ENCODE measurements at places on chromosomes 3 and 15.

- DNase-seq: no peak
Measured at GRCh38 chr3:120801484-120801883, 58.9 kb downstream of the GTF2E1 start.

- DNase-seq: no peak
Measured at GRCh38 chr15:101342056-101342455, 47.0 kb upstream of the SNRPA1 start.

DNA sequence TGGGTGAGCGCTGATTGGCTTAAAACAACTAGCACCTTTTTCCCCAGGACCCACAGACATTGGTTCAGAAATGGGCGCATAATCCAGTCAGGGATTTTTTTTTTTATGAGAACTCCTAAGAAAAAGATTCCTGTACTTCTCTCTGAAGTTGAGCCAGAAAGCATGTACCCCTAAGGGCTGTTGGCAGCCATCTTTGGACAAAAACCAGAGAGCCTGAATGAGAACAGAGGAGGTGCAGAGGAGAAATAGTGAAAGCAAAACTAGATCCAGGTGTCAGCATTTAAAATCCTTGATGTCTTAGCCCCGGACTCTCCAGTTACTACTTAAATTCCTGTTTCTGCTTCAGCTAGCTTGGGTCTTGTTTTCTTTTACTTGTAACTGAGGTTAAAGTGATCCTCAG lies 1.9 kb upstream of the SLC27A2 start:
- DNase-seq: no peak

GRCh38 chr3:182957676-182958266 lies 22.6 kb downstream of the DCUN1D1 start:
- DNase-seq: no peak

DNA sequence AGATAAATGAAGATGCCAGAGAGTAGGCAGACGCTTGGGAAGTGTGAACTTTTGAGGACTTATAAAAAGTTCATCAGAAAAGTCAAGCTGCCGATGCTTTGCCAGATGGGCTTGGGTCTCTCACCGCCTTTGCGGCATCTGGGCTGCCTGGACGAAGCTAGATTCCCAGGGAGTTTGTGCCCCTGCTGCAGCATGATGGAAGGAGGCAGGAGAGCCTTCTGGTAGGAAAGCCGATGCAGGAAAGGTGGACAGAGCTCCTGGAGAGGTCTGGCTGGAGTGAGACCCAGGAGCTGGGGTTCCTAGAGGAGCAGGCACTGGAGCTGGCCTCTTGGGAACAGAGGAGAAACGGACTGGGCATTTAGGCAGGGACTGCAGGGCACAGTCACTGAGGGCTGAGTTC lies 51.9 kb upstream of the ATP2B2 start:
- no peak for DNase-seq

GRCh38 chr3:9156604-9157003 lies 92.8 kb downstream of the SRGAP3 start:
- DNase-seq: no peak

DNA sequence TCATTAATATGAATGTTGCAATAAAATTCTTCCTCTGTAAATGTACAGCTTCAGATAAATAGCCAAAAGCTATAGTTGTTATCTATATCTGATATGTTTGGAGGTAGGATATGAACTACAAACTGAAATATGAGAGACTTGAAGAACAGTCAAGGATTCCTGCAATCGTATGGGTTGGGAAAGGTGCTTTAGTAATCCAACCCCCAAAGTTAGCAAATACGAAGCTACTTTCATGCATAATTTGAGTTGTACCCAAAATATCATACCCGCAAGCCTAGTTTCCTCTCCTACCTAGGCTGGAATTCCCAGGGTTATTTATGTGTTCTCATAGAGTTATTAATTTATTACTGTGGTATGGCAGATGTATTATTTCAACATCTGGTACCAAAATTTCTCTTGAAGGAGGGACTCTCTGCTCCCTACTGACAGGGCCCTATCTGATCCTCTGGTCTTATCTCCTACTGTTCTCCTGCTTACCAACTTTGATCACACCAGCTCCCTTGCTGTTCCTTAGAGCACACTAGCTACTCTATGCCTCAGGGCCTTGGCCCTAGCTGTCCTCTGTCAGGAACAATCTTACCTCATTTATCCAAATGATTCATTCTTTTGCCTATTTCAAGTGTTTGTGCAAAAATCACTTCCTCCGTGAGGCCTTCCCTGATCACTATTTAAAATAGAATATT lies 140.4 kb upstream of the CCDC54 start:
- DNase-seq: no peak

GRCh38 chr3:107392549-107393165 lies 15.4 kb downstream of the CCDC54 start:
- no peak for DNase-seq

GRCh38 chr15:66567897-66568296 lies 2.1 kb upstream of the LCTL start:
- DNase-seq: no peak

All from skin of body (tissue), 3 donors.